ENCODE measurements at places on chromosomes 2 and 18.

GRCh38 chr2:85116207-85116606 lies 17.0 kb upstream of the TCF7L1 start:
- no peak for DNase-seq

- DNase-seq = peak; percentile 82
These were observed 28.2 kb upstream of the NARS1 start for GRCh38 chr18:57649556-57650500.

DNA sequence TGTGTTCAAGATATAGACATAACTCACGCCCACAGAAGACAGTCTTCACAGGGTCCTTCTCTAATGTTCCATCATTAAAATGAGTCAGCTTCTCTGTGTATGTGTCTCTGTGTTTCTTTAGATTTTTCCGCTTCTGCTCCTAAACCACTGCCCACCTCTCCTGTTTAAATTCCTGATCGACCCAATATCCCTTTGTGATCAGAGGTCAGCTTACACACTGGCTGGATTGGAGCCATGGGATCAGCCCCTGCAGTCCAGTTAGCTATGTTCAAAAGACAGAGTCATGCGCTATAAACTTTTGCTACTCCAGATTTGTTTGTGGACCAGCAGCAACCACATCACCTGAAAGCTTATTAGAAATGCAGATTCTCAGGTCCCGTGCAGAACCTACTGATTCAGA lies 229.2 kb downstream of the C1D start:
- DNase-seq = no peak

GRCh38 chr2:64485961-64486360 lies 32.0 kb downstream of the LGALSL start:
- peak; percentile 12 for DNase-seq

DNA sequence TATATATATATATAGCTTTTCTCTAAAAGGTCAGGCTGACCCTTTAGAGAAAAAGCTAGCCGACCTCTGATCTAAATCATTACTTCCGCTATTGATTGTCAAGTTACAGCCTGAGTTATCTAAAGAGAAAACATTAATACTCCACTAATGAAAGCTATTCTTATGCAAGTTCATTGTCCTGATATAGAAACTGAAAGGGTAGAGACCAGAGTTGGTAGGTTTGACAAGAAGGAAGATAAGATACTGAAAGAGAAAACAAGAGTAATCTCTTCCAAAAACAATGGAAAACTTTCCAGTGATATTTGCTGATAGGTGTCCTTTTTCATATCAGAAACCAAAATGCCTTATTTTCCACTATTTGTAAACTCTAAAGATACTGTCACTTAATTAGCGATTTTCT lies 62.8 kb upstream of the SLC39A10 start:
- DNase-seq = no peak
